Neural crest cell (in vitro differentiated cells): ENCODE measurements at places on chromosomes 2 and 18. TPM values are rescaled to one million over a fixed set of nuclear protein-coding genes. Genes with fewer than 3 reads are reported as not detected.

The FEV gene
- not detected in 2 replicates for total RNA-seq

The MC5R gene
- not detected in 2 replicates for total RNA-seq

The ADI1 gene
- 32.4 and 32.8 TPM in 2 replicates for total RNA-seq

The DLGAP1 gene
- 11.5 and 11.7 TPM in 2 replicates for total RNA-seq

The TUBA4B gene
- not detected in 2 replicates for total RNA-seq

The CABLES1 gene
- total RNA-seq = 2.2 and 2.3 TPM in 2 replicates

- DNase-seq = no peak
- H3K27ac ChIP-seq = no peak overlapping the region
- H3K27me3 ChIP-seq = no peaks in the 10 kb centered on the region
Measured at GRCh38 chr2:39403311-39403710, 33.8 kb downstream of the MAP4K3 start.

DNA sequence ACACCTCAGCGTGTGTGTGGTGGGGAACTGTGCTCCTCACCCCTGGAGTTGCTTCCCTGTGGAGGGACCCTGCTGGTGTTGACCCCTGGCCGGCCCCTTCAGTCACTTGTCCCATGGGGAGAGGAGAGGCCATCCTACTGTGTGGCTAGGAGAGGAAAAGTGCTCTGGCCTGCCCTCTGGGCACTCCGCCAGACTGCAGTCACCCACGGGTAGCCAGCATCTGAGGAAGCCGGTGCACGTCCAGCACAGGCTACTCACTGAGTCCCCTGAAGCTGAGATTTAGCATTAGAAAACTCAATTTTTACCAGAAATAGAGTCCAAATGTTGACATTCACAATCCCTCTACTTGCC, 211.5 kb upstream of the RAB6C start:
- DNase-seq = no peak
- H3K27ac ChIP-seq = no peak overlapping the region
- H3K4me1 ChIP-seq = no peaks in the 10 kb centered on the region

DNA sequence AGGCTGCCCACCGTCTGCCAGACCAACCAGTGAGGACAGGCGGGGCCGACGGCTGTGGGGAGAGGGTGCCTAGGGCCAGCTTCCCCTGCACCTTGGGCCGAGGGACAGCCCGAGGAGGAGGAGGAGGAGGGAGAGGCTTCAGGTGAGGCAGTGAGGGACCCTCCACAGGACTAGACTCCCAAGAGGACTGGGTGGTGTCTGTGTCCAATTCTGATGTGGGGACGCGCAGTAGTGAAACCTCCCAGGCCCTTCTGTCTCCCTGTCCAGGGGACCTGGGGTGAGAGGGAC, 19.8 kb upstream of the ASB1 start:
- no peak for DNase-seq
- no peaks in the 10 kb centered on the region for H3K4me1 ChIP-seq
- H3K27me3 ChIP-seq = no peaks in the 10 kb centered on the region

DNA sequence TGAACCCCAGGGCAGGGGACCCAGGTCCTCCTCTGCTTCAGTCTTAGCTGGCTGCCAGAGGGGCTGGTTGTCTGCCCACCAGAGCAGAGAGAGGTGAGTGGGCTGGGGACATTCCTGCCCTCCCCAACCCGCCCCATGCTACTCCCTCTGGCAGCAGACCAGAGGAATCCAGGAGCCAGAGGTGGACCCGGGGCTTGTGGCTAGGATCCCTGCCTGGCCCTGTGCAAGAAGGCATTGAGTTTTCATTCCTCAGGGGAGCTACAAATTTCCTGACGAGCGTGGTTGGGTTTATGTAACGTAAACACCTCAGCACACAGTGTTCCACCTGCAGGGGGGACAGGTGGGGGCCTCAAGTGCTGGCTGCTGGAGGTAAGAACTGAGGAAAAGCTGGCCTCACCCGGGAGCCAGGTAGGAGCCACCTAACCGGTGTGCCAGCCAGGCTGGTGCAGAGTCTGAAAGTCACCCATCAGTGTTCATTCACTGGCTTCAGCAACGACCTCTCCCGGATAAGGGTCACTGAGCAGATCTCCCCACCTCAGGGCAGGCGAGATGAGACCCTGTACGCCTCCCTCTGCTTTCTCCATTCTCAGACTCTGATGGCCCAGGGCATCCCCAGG, 246.8 kb downstream of the DYSF start:
- no peak overlapping the region for H3K4me3 ChIP-seq
- H3K27ac ChIP-seq = peak overlapping the region; percentile 35
- no peaks in the 10 kb centered on the region for H3K36me3 ChIP-seq
- H3K4me1 ChIP-seq = peaks cover 33% of the 10 kb centered on the region
- H3K27me3 ChIP-seq = no peaks in the 10 kb centered on the region

GRCh38 chr2:137771064-137771463, 193.2 kb upstream of the HNMT start:
- H3K36me3 ChIP-seq = no peaks in the 10 kb centered on the region
- H3K4me1 ChIP-seq = peaks cover 16% of the 10 kb centered on the region
- no peak for DNase-seq
- no peaks in the 10 kb centered on the region for H3K27me3 ChIP-seq
- no peak overlapping the region for H3K4me3 ChIP-seq

DNA sequence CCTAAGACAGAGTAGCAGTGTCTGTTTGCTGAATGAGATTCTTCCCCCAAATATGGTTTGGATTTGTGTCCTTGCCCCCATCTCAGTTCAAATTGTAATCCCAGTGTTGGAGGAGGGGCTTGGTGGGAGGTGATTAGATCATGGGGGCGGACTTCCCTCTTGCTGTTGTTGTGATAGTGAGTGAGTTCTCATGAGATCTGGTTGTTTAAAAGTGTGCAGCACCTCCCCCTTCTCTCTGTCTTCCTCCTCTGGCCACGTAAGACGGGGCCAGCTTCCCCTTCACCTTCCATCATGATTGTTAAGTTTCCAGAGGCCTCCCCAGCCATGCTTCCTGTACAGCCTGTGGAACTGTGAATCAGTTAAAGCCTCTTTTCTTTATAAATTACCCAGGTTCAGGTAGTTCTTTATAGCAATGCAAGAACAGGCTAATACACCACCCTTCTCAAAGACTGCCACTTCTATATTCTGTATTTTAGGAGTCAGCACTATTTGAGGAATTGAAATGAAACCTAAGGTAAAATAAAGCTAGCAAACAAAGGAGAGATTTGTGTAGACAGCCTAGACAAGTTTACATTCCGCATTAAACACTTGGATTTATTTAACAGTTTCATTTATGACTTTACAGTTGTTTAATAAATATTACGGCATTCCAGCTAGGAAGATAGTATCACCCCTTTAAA, 21.6 kb downstream of the FBXO36 start:
- no peaks in the 10 kb centered on the region for H3K27me3 ChIP-seq
- peaks cover 7% of the 10 kb centered on the region for H3K36me3 ChIP-seq
- no peak for DNase-seq
- peak overlapping the region; percentile 44 for H3K27ac ChIP-seq

DNA sequence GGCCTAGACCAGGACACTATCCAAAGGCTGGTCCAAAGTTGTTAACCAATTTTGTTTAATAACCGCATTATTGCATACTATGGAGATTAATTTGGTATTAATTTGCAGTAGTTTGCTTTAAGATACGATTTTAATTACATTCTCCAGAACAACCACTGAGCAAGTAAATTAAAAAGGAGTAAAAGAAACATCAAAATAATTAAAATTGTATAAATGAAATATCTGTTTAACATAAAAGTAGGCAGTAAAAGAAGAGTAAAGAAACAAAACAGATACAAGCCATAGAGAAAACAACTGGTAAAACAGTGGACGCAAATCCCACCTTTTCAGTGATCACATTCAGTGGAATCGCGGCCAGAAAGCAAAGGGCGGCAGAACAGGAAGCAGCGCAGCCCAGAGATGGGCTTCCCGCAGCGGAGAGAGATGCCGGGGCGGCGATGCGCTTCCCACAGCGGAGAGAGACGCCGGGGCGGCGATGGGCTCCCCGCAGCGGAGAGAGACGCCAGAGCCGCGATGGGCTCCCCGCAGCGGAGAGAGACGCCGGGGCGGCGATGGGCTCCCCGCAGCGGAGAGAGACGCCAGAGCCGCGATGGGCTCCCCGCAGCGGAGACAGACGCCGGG, 176.8 kb downstream of the RTP5 start:
- no peak overlapping the region for H3K4me3 ChIP-seq
- no peak overlapping the region for H3K27ac ChIP-seq
- peaks cover 77% of the 10 kb centered on the region for H3K27me3 ChIP-seq
- no peaks in the 10 kb centered on the region for H3K36me3 ChIP-seq
- DNase-seq = no peak

DNA sequence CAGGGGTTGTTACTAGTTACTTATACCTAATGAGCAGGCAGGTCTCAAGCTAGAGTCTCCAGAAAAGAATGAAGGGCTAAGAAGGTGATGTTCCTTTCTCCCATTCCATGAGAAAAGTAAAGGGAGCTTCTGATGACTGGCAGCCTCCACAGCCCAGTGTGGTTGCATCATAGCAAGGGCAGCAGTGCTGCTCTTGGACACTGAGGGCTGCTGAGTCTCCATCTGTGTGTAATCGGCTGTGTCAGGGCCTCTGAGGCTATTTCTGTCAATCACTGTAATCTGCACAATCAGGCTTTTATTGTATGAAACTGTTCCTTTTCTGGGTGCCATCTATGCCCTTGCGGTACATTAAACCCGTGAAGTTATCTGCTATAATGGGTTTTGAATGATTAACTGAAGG, 164.1 kb upstream of the FBXO11 start:
- no peaks in the 10 kb centered on the region for H3K36me3 ChIP-seq
- no peak overlapping the region for H3K27ac ChIP-seq
- H3K4me1 ChIP-seq = peaks cover 24% of the 10 kb centered on the region
- DNase-seq = no peak

GRCh38 chr2:57105694-57106093, 921.9 kb downstream of the CCDC85A start:
- DNase-seq = no peak
- H3K4me3 ChIP-seq = no peak overlapping the region
- H3K27ac ChIP-seq = no peak overlapping the region
- no peaks in the 10 kb centered on the region for H3K4me1 ChIP-seq
- H3K36me3 ChIP-seq = peaks cover 4% of the 10 kb centered on the region

DNA sequence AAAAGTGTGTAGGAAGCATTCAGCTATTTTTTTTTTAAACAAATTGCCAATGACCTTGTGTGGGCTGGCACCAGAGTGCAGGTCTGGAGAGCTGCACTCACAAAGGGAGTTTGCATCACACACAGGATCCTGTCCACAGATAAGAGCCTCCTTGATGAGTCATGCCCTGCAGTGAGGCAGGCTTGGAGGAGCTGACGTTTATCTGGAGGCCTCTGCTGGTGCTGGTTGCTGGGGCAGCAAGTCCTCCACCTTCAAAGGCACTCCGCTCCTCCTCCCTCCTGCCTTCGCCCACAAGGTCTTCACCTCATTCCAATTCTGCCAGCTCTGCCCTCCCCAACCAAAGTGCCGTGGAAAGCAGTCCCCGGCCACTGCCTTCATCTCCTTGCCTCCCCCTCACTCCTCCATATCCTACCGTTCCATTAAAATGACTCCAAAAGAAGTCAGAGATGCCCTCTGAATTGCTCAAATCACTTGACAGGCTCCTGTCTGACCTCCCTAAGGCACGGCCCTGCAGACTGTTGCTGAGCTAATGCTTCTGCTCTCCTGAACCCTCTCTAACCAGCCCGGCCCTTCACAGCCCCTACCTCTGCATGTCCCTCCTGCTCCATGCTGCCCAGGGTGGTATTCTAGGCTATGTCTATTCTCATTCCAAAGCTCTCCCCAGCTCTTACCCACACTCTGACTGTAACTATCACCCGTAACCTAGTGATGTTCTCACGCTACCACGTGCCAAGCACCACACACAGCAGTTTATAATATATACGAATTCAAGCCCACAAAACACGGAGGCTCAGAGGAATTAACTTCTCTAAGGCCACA, 30.9 kb downstream of the LONRF2 start:
- no peak for DNase-seq
- H3K4me3 ChIP-seq = no peak overlapping the region
- no peaks in the 10 kb centered on the region for H3K27me3 ChIP-seq

DNA sequence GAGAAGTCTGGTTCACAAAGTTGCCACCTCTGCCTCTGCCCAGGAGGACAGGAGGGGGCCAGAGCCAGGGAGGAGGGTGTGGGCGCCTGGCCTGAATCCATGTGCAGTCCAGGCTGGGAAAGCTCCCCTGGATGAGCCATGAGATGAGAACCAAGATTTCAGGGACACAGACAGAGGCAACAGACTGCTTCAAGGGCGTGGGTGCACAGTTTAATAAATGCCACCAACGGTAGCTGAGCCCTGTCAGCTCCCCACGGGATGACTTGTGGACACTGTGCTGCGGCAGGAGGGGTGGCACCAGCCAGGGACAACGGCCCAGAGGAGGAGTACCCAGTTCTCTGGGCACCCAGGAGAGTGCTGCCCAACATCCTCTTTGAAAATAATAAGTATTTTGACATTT, 15.2 kb downstream of the CAPG start:
- H3K27me3 ChIP-seq = no peaks in the 10 kb centered on the region
- H3K27ac ChIP-seq = no peak overlapping the region
- H3K36me3 ChIP-seq = no peaks in the 10 kb centered on the region

DNA sequence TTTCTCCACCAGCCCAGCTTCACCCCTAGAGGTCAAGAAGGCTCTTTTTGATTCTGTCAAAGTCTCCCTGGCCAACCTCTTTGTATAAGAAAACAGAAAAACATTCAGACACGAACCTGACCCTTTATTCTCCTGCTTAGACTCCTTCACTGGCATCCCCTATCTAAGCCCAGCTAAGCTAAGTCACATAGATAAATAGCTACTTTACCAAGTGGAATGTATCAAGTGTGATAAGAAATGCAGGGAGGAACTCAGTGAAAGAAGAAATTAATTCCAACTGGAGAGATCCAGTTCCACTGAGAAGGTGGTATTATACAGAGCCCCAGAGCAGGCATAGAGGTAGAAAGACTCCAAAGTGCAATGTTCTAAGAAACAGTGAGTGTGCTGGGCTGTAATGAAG, 489.5 kb downstream of the TNS1 start:
- peak overlapping the region; percentile 24 for H3K27ac ChIP-seq
- no peaks in the 10 kb centered on the region for H3K36me3 ChIP-seq
- H3K27me3 ChIP-seq = no peaks in the 10 kb centered on the region
- H3K4me3 ChIP-seq = no peak overlapping the region
- H3K4me1 ChIP-seq = peaks cover 41% of the 10 kb centered on the region

- no peaks in the 10 kb centered on the region for H3K36me3 ChIP-seq
- H3K27me3 ChIP-seq = peaks cover 14% of the 10 kb centered on the region
- H3K27ac ChIP-seq = no peak overlapping the region
- H3K4me3 ChIP-seq = no peak overlapping the region
- DNase-seq = no peak
- H3K4me1 ChIP-seq = peaks cover 11% of the 10 kb centered on the region
Measured at GRCh38 chr2:9648821-9649220, 18.0 kb upstream of the YWHAQ start.

GRCh38 chr2:119065146-119065545, 93.4 kb downstream of the C1QL2 start:
- peaks cover 22% of the 10 kb centered on the region for H3K27me3 ChIP-seq
- no peak overlapping the region for H3K4me3 ChIP-seq
- no peaks in the 10 kb centered on the region for H3K36me3 ChIP-seq
- no peak for DNase-seq
- H3K4me1 ChIP-seq = no peaks in the 10 kb centered on the region

GRCh38 chr2:140643761-140644187, 1487.0 kb downstream of the LRP1B start:
- no peaks in the 10 kb centered on the region for H3K36me3 ChIP-seq
- no peak overlapping the region for H3K4me3 ChIP-seq
- H3K27ac ChIP-seq = no peak overlapping the region
- H3K4me1 ChIP-seq = no peaks in the 10 kb centered on the region
- no peaks in the 10 kb centered on the region for H3K27me3 ChIP-seq

GRCh38 chr2:221343524-221343923, 228.6 kb downstream of the EPHA4 start:
- H3K4me3 ChIP-seq = no peak overlapping the region
- H3K4me1 ChIP-seq = no peaks in the 10 kb centered on the region
- no peak for DNase-seq
- no peaks in the 10 kb centered on the region for H3K36me3 ChIP-seq

- H3K4me3 ChIP-seq = no peak overlapping the region
- H3K27ac ChIP-seq = no peak overlapping the region
- H3K27me3 ChIP-seq = no peaks in the 10 kb centered on the region
- H3K36me3 ChIP-seq = no peaks in the 10 kb centered on the region
- H3K4me1 ChIP-seq = peaks cover 15% of the 10 kb centered on the region
- no peak for DNase-seq
Measured at GRCh38 chr18:45567123-45567522, 48.2 kb upstream of the SLC14A2 start.
